ENCODE measurements at places on chromosomes 11 and 22. TPM values are rescaled to one million over a fixed set of nuclear protein-coding genes. Genes with fewer than 3 reads are reported as not detected.

DNA sequence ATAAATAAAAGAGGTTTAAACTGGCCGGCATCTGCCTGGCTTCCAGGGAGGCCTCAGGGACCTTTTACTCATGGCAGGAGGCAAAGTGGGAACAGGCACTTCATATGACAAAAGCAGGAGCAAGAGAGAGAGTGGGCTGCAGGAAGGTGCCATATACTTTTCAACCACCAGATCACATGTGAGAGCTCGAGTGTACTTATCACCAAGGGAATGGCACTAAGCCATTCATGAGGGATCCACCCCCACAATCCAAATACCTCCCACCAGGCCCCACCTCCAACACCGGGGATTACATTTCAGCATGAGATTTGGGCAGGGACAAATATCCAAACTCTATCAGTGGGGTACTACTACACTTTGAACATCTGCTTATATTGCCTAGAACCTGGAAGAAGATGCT lies 126.5 kb downstream of the PARVA start:
- no peak for DNase-seq

DNA sequence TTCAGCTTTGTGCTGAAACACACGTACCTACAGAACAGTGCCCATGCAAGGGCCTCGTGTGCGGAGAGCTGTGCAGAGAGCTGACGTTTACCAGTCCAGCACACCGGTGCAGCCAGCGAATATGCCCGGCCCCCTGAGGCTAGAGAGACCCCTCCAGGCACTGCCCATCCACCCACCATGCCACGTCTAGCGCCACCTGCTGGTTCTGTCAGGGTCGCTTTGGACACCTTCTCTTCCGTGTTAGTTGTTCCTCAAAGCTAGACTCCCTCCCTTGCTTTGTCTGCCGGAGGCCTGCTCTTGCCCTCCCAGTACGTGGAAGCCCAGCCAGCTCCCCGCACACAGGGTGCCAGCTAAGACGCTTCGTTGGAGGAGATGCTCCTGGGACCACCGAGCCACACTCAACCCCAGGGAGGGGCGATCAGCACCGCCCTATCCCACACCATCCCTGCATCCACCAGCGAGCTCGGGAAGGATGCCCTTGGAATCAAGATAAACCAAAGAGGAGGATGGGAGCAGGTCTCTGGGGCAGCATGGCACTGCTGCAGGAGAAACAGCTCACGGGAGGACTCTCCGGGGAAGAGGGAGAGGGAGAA lies 43.4 kb downstream of the CPT1A start:
- no peak for DNase-seq

DNA sequence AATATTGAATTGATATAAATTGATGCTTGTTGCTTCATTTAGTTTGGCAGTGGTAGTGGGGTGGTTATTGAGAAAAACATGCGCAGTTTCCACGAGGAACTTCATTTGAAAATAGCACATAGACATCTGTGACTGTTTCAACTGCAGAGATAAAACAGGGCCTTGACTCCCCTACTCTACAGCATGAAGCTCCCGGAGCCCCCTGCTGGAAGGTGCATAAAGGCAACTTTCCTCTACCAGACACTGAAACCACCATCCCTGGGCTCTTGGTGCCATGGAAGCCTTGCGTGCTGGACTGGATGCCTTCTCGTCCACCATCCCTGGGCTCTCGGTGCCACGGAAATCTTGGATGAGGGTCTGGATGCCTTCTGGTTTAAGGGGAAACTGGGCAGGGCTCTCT lies 195.9 kb downstream of the CSNK2A3 start:
- DNase-seq, result no peak

- DNase-seq, result no peak
These were observed 27.0 kb upstream of the YWHAH start for GRCh38 chr22:31917227-31917921.

- no peak for DNase-seq
These were observed 2.8 kb downstream of the CTSW start for GRCh38 chr11:65882120-65883057.

DNA sequence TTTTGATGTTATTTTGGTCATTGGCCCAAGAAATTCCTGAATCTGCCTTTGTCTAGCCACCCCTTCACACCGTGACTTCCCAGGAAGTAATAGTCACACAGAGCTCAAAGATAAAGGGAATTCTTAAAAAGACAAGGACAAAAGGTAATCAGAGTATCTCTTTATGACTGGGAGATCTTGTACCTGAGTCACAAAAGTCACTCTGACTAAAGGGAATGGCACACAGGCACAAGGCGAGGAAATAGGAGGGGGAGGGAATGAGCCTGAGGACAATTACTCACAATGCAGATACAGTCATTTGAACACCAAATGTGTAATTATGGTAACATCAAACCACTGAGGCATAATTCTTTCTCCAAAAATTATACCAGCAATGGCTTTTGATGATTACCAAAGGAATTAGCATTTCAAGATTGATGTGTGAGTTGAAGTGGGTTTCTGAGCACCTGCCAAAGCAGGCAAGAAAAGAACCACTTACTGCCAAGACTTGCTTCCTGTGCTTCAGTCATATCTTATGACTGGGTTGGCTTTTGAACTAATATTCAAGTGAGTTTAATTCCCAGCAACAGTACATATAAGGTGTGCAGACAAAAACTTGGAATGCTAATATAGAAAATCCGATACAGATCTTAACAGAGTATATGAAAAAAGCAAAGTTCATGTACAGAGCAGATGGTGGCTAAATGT lies 856.4 kb downstream of the LRRC4C start:
- DNase-seq, result no peak

GRCh38 chr22:50371101-50371648 lies 28.0 kb downstream of the PPP6R2 start:
- no peak for DNase-seq

- no peak for DNase-seq
These were observed 39.1 kb downstream of the B3GAT1 start for GRCh38 chr11:134372961-134373360.

DNA sequence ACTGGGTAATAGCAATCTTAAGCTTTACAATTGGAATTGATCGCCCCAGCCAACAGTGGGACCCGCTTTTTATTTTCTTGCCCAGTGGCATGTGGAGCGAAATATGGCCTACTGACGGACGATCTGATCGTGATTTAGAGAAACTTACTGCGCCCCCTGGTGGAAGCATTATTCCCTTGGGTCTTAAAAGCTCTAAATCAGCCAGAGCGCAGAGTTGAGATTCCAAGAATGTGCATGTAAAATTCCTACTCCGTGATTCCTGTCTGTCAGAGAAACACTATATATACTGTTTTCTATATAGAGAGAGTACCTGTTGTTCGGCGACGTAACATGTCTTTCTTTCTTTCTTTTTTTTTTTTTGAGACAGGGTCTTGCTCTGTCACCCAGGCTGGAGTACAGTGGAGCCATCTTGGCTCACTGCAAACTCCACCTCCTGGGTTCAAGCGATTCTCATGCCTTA lies 3.7 kb upstream of the DPF2 start:
- no peak for DNase-seq

DNA sequence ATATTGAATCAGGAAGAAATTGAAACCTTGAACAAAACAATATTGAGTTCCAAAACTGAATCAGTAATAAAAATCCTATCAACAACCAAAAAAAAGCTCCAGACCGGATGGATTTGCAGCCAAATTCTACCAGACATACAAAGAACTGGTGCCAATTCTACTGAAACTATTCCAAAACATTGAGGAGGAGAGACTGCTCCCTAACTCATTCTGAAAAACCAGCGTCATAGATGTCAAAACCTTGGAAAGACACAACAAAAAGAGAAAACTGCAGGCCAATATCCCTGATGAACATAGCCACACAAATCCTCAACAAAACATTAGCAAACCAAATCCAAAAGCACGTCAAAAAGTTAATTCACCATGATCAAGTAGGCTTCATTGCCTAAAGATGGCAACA lies 353.8 kb downstream of the TMEM135 start:
- no peak for DNase-seq

The KIAA1671 gene
- polyA plus RNA-seq, result 23.7 TPM

DNA sequence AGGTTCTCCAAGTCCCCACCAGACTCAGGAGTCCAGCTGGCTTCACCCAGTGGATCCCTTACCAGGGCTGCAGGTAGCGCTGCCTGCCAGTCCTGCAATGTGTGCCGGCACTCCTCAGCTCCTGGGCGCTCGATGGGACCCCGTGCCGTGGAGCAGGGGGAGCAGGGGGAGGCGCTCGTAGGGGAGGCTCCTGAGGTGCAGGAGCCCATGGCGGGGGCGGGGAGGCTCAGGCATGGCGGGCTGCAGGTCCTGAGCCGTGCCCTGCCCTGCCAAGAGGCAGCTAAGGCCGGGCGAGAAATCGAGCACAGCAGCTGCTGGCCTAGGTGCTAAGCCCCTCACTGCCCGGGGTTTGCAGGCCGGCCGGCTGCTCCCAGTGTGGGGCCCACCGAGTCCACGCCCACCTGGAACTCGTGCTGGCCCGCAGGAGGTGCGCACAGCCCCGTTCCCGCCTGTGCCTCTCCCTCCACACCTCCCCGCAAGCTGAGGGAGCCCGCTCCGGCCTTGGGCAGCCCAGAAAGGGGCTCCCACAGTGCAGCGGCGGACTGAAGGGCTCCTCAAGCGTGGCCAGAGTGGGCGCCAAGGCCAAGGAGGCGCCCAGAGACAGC lies 792.9 kb upstream of the CCDC179 start:
- DNase-seq, result no peak

The WT1 gene
- polyA plus RNA-seq, result 207 TPM

The MS4A12 gene
- polyA plus RNA-seq, result not detected

GRCh38 chr11:131624531-131624930 lies 254.1 kb downstream of the NTM start:
- DNase-seq, result no peak

DNA sequence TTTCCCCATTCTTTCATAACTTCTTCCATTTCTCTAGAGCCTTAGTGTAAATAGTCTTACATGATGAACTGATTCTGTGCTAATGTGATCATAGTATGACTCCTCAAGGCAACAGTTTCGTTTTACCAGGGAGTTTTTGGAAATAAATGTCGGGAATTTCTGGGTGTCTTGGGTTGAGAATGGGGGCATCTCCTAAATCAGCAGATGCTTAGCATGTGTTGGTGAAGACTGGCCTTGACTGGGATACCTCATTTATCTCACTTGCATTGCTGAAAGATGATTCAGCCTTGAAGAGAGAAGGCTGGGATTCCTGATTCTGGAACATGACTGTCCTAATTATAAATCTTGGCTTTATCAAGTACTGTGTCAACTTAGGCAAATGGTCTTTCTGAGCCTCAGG lies 115.7 kb upstream of the C11orf87 start:
- no peak for DNase-seq

- DNase-seq, result no peak
These were observed 16.5 kb upstream of the PRR5 start for GRCh38 chr22:44685384-44686056.

The FDXACB1 gene
- polyA plus RNA-seq, result 5.4 TPM

DNA sequence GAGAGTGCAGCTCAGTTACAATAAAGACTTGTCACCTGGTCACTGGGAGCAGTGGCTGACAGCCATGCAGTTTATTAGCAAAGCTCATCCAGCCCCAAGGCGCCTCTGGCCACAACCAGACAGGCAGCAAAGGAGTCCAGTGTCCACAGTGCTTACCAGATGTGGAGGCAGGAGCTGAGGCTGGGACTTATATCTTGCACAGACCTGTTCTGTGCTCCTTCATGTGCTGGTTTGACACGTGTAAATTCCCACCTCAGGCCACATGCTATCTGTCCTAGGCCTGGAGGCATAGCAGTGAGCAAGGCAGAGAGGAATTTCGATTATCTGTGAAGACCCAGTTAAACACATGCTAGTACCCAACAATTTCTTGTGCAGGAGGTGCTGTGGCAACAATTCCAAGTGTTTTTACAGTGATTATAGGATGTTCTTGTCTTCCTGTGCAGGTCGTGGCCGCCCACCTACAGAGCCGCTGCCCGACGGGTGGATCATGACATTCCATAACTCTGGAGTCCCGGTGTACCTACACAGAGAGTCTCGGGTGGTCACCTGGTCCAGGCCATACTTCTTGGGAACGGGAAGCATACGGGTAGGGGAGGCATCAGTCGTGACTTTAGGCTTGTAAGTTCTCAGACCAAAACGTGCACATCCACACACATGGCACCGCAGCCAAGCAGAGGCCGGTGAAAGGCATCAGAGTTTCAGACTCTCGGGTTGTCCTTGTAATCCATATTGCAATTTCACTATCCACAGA lies 9.4 kb downstream of the DGCR8 start:
- no peak for DNase-seq

The VEGFB gene
- polyA plus RNA-seq, result 94.0 TPM

- DNase-seq, result no peak
These were observed 32.3 kb upstream of the OR56A1 start for GRCh38 chr11:6062691-6063358.

- no peak for DNase-seq
These were observed 58.4 kb downstream of the NTM start for GRCh38 chr11:131428853-131429252.

The DKK3 gene
- polyA plus RNA-seq, result 47.6 TPM

The OR8G5 gene
- polyA plus RNA-seq, result not detected

- DNase-seq, result no peak
These were observed 55.2 kb upstream of the SYT13 start for GRCh38 chr11:45341372-45341771.

The OR6A2 gene
- polyA plus RNA-seq, result not detected

DNA sequence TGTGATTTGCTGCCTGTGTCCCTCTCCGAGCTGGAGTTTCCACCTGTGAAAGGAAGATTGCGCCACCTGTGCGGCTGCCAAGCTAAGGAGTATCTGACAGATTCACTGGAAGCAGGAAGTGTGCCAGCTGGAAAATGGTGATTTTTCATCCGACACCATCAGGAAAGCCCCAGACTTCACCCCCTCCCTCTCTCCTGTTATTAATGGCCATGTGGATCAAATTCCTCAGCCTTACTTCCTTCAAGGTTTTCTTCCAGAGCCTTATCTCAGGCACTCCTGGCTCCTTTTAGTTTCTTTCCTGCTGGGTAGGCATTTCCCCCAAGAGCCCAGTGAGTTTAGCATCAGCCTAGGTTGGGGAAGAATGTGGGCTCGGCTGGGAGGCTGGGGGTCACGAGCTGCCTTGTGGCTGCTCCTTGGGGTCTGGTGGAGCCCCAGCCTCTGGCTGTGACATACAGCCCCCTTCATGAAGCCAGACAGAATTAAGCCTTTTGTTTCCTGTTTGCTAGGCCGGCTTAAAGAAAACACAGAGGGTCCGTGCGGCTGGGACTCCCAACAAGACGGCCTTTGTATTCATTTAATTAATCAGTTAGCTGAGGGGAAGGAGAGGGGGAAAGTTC lies 37.1 kb downstream of the PKNOX2 start:
- DNase-seq, result peak; percentile 56

The TNNT3 gene
- polyA plus RNA-seq, result 12.4 TPM

The MAPK8IP2 gene
- polyA plus RNA-seq, result 0.85 TPM

GRCh38 chr11:83140691-83141455 lies 16.1 kb upstream of the PCF11 start:
- no peak for DNase-seq

DNA sequence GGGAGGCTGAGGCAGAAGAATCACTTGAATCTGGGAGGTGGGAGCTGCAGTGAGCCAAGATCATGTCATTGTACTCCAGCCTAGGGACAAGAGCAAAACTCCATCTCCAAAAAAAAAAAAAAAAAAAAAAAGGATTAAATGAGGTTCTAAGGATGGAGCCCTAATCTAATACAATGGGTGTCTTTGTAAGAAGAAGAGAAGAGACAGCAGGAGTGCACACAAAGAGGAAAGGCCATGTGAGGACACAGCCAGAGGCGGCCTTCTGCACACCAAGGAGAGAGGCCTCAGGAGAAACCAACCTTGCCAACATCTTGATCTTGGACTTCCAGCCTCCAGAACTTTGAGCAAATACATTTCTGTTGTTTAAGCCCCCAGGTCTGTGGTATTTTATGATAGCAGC lies 66.6 kb upstream of the CECR2 start:
- no peak for DNase-seq
